ENCODE measurements at places on chromosomes 2 and 18. TPM values are rescaled to one million over a fixed set of nuclear protein-coding genes. Genes with fewer than 3 reads are reported as not detected.

VAMP5 gene
- 146 TPM for total RNA-seq

DNAJC10 gene
- total RNA-seq, result 90.4 TPM

NDUFB3 gene
- total RNA-seq, result 89.9 TPM

RNF152 gene
- total RNA-seq, result 0.51 TPM

DNA sequence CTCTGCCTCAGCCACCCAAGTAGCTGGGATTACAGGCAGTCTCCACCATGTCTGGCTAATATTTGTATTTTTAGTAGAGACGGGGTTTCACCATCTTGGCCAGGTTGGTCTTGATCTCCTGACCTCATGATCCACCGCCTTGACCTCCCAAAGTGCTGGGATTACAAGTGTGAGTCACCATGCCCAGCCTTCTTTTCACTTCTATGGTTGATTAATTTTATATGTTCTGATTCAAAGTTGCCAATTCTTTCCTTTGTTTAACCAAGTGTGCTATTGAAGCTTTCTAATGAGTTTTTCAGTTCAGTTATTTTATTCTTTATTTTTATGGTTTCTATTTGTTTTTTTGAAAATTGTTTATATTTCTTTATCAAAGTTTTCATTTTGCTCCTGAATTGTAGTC lies 133.1 kb upstream of the KCNJ3 start:
- no peak for DNase-seq

DNA sequence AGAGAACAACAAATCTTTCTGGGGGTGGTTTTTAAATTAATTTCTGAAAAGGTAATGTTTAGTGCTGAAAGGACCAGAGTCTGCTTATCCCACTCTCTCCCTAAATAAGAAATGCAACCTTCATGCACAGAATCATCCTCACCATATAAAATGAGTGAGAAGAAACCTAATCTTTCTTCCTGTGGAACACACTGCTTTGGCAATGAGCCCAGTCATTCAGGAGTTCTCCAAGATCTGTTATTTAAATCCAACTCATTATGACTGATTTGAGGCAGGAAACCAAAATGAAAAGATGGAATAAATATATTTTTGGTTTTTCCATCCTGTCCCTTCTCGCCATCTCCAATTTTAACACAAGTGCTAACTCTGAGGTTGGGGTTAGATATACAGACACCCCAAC lies 228.3 kb downstream of the SRBD1 start:
- peak; percentile 86 for DNase-seq

DNA sequence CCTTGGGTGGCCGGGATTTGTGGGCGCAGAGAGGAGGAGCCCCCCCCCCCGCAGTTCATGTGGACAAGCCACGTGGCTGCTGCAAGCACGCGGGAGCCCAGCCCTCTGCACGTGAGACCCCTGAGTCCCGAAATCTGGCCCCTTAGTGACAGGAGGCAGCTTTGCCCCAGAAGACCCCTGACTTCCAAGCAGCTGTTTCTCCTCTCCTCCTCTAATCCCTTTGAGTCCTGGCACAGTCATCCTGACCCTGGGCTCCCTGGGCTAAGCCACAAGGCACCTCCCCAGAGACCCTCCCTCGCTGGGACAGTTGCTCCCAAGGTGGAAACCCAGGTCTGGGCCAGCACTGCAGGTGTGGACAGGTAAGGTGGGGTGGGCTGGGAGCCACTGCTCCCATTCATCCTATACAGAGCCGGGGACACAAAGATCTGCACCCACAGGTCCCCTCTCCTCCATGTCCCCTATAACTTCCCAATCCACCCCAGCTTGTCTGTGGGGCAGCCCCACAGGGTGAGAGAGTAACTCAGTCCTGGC lies 923 bp downstream of the TEKT4 start:
- no peak for DNase-seq

DNA sequence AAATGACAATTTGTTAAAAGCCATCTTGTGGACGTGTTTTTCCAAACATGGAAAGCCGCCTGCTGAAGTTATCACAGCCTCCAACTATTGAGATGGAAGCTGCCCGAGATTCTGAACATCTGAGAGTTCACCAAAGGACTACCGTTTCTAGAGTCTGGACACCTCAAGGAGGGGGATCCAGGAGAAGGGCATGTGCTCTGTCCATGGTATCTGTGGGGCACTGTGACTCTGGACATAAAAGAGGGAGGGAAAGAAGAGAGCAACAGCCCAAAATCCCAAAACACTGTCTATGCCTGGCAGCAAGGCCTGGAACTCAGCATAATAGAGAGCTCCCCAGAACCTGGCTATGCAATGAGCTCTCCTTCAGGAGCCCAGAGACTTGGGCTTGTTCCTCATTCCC lies 319.9 kb downstream of the EN1 start:
- DNase-seq, result no peak
